ELF-1 (cell line): ENCODE measurements at places on chromosomes 2 and 18.

DNA sequence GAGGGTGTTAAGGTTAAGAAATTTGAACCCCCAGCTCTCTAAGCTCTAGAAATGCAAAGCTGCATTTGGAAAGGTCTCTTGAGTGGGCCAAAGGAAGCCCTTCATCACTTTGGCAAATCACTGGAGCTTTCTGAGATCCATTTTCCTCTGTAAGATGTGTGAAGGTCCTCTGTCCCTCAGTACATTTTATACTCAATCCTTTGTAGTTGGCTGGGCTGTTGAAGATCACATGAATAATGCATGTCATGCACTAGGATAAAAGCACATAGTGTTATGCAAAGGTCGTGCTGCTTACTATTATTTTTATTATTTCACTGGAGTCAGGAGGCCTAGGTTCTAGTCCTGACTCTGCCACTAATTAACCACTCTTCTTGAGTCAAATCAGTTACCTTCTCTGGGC is 124.9 kb downstream of the FSHR start:
- no peak for DNase-seq

DNA sequence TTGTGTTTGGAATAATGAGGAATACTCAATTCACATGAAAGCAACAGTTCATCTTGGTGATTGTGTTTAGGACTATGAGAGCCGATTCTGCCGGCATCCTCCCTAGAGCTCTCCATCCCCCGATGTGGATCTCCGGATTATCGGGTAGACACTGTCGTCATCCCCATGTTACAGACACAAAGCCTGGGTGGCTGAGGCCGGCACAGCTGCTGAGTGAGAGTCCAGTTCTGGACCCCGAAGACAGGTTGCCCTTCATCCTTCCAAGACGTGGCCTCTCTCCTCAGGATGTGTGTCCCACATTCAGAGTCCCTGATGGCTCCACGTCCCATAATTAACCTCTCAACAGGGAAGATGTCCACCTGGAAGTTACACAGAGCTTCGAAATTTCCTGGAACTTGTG is 129.3 kb downstream of the HDAC4 start:
- no peak for DNase-seq

DNA sequence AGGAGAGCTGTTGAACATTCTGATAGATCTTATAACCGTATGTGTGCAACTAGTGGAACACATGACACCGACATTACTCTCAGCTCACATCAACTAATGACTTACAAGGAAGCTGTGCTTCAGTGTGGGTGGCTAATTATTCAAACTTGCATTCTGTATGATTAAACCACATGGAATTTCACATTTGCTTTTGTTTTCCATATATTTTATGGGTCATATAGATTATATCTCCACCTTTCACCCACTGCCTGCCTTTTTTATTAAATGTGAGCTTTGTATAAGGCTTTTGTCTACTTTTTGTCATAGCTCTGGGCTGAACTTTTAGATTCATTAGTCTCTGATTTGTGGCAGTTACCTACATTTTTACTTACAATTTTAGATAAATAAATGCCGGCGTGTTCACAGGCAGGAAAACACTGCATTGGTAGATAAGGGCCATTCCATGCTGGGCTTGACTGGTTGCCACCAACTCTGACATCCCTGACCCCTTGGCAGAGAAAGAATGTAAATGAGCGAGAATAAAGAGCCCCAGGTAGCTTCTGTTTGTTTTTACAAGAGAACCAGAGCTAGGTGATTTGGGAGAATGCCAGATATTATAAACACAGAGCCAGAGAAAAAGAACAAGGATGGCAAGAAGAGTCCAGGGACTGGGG is 35.7 kb downstream of the LYPD6 start:
- DNase-seq, result peak; percentile 65

- DNase-seq, result no peak
Observed at GRCh38 chr2:237873421-237873831, 14.0 kb downstream of the RAMP1 start.

GRCh38 chr2:134079373-134079772 is 174.5 kb upstream of the MGAT5 start:
- DNase-seq, result no peak

DNA sequence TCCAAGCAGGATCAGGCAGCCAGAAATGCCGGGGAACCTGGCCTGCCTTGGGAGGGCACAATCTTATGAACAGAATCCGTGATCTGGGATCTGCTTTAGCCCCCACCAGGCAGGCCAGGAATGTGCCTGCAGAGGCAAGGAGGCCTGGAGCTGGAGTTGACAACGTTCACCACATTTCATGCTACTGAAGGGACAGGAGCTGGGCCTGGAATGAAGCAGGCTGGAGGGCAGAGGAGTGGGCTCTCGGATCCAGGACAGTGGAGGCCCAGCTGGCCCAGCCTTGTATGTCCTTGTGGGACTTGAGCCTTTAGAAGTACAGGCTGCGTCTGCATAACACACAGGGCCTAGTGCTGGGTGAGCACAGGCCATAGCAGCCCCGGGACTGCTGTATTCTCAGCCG is 91.8 kb downstream of the KLHL29 start:
- peak; percentile 66 for DNase-seq

DNA sequence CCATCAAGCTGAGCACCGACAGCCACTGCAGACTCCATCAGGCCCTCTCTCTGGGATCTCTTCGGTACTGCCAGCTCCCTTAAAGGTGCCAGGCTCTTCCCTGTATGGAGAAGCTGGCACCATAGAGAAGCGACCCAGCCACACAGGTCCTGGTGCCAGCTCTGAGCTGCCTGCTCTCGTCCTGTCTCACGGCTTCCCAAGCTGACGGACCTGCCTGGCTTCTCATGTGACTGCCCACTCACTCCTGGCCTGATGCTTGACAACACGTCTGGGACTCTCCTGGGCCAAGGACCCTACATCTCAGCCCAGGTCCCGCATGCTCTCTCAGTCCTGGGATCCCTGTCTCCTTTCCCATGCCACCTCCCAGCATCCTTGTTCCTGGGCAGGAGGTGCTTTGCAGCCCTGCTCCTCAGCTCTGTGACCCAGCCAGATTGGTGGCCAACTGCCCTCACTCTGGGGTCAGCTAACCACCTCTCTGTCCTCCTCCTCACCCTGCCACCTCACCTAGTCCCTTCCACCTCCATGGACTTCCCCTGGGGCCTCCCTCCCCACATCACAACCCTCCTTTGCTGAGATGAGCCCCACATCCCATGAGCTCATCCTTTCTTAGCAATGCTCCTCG is 12.5 kb upstream of the ATOH8 start:
- no peak for DNase-seq

DNA sequence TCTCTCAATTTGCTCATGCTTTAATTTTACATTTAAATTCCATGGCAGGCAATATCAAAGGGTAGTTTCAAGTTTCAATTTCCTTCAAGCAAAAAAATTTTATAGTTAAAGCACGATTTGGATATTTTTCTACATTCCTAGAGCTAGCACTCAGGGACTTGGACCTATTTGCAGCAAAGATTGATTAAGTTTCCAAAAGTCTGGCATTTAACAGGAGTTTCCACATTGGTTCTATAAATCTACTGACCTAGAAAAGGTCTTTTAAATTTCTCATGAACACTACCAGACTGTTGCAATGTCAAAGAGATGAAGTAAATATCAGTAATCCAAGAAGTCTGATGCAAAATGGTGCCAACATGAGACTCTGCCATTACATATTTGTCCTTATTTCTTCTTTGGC is 253.7 kb upstream of the LINC00305 start:
- DNase-seq, result no peak

DNA sequence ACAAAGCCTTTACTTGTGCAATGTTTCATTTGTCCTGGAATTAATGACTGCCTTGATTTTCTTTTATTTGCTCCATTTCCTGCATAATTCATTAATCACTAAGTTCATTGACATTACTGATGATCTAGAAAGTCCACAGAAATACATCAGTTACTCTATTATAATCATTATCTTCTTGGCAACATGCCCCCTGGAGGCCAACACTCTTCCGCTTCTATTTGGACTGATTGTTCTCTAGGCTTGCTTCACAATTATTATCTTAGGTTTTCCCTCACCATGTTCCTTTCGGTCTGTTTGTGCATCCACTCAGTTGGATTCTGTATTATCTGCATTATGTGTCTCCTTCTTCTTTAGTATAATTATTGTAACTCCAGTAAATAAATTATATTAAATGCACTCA is 461.0 kb upstream of the CDH2 start:
- DNase-seq, result no peak

GRCh38 chr2:238240757-238241711 is 1.2 kb upstream of the HES6 start:
- peak; percentile 87 for DNase-seq

DNA sequence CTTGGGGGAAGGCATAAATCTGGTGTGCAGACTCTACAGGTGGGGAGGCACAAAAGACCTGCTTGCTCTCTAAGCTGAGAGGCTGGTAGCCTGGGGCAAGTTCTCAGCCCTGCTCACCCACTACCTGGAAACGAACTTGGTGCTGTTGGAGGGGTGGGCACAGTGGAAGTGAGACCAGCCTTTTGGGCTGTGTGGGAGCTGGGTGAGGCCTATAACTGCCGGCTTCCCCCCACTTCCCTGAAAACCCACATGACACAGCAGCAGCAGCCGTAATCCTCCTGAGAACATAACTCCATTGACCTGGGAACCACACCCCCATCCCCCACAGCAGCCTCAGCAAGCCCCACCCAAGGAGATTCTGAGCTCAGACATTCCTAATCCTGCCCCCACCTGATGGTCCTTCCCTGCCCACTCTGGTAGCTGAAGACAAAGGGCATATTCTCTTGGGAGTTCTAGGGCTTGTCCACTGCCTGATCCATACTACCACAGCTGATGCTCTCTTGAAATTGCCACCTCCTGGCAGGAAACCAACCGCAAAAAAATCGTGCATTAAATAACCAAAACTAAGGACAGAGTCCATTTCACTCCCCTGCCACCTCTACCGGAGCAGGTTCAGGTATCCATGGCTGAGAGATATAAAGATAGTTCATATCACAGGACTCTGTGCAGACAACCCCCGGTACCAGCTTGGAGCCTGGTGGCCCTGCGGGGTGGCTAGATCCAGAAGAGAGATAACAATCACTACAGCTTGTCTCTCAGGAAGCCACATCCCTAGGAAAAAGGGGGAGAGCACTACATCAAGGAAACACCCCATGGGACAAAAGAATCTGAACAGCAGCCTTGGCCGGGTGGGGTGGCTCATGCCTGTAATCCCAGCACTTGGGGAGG is 178.1 kb downstream of the NDUFA10 start:
- DNase-seq, result no peak

DNA sequence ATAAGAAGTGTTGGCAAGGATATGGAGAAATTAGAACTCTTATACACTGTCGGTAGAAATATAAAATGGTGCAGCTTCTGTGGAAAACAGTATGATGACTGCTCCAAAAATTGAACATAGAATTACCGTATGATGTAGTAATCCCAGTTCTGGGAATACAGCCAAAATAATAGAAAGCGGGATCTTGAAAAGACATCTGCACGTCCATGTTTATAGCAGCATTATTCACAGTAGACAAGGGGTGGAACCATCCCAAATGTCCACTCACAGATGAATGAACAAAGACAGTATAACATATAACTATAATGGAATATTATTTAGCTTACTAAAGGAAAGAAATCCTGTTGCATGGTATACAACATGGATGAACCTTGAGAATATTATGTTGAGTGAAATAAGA is 257.7 kb downstream of the TDRD15 start:
- DNase-seq, result no peak

GRCh38 chr2:53987336-53987921 is 16.6 kb upstream of the PSME4 start:
- no peak for DNase-seq

DNA sequence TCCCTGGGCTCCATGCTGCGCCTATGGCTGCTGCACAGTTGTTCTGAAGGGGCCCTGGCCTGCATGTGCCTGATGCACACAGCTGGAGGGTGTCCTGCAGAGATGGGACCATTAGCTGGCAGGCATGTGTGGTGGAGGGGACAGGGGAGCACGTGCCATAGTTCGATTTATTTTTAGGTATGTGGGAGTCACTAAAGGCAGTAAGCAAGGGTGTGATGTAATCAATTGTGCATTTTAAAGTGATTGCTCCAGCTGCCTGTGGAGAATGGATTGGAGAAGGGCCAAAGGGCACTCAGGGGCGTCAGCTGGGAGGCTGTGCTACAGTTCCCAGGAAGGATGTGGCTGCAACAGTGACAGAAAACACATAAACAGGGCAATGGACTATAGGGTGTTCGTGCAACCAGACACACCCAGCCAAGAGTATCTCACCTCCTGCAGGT is 205.1 kb downstream of the ARL4C start:
- DNase-seq, result no peak

DNA sequence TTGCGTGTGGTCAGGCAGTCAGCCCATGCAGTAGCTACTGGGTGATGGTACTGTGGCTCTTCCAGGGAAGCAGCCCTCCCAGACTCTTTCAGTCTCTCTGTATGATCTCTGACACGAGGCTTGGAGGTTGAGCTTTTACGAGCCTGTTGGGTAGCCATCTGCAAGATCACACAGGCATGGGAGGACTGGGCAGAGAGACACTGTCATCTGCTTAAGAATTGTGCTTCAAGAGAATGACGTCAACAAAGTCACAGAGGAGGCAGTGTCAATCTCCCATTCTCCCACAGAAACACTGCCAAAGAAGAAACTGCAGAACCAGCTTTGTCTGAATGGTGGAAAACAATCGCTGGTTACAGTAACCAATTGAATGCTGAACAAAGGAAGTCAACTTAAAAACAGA is 78.4 kb upstream of the MC2R start:
- peak; percentile 3 for DNase-seq

GRCh38 chr2:127649100-127649611 is 3.2 kb downstream of the GPR17 start:
- DNase-seq, result no peak

GRCh38 chr2:238085899-238086298 is 14.2 kb upstream of the ESPNL start:
- DNase-seq, result no peak

- DNase-seq, result no peak
Observed at GRCh38 chr2:195498839-195499490, 158.1 kb upstream of the SLC39A10 start.

- peak; percentile 65 for DNase-seq
Observed at GRCh38 chr18:36610661-36611060, 218.1 kb downstream of the TPGS2 start.

DNA sequence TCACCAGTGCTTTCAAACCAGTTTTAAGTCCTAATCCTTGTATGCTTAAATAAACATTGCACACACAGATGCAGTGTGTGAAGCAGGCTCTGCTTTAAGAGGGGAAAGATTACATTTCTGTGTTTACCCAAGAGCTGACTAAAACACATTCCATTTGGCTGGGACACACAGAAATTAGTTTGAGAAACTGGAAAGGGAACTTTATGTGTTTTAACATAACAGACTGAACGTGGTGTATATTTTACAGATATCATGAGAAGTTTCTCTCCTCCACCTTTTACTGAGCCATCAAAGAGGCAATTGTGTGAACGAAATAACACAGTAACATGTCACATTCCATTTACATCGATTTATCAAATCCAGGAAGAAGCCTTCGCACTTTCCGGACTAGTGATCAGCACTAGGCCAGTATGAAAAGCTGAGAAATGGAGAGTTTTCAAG is 121.8 kb downstream of the MAIP1 start:
- DNase-seq, result no peak

- peak; percentile 63 for DNase-seq
Observed at GRCh38 chr2:85707304-85707703, 13.1 kb downstream of the GNLY start.
